Effector CD8-positive, alpha-beta T cell (primary cell): ENCODE measurements at places on chromosomes 11 and 22.

- DNase-seq: no peak
Observed at GRCh38 chr11:113075586-113076095, 114.4 kb downstream of the NCAM1 start.

DNA sequence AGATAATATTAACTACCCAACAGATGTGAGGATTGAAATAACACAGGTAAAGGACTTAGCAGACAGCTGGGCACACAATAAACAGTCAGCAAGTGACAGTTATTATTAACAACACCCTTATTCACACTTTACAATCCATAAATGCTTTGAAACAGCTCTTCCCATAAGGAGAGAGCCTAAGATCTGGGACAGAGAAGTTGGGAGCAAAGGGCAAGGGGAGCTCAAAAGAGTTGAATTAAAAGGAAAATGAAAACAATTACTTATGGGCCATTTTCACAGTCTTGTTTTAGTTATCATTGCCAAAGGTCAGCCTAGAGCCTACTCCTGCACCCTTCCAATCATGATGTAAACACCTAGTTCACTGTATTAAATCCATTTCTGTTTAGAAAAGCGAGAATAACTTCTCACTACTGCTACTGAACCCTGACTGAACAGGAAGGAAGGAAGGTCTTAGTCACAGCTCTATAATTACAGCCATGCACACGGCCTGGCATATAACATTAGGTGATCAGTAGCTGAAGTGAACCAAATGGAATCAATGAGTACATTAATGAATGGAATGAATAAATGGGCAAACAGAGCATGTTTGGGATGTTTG lies 111.3 kb downstream of the PLEKHA7 start:
- no peak for DNase-seq

GRCh38 chr11:123195188-123196059 lies at the start of gene CLMP:
CLMP (minus strand) TSS chr11:123195248; CDS start chr11:123194940, 308 bp downstream.
- DNase-seq: no peak

DNA sequence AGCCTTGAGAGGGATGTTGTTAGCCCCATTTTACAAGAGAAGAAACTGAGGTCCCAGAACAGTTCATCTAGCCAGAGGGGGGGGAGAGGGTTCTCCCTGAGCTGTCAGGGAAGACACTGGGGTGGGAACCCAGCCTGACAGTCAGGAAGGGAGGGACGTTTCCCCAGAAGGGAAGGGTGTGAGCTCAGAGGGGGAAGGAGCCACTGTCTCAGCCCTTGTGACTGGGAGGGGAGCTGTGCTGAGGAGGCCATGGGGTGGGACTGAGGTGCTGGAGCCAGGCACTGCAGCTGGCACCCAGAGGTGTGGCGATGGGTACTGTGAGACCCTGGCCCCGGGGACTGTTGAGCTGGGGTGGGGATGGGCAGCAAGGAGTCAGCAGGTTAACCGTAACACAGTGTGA lies 35.7 kb downstream of the DAGLA start:
- no peak for DNase-seq

DNA sequence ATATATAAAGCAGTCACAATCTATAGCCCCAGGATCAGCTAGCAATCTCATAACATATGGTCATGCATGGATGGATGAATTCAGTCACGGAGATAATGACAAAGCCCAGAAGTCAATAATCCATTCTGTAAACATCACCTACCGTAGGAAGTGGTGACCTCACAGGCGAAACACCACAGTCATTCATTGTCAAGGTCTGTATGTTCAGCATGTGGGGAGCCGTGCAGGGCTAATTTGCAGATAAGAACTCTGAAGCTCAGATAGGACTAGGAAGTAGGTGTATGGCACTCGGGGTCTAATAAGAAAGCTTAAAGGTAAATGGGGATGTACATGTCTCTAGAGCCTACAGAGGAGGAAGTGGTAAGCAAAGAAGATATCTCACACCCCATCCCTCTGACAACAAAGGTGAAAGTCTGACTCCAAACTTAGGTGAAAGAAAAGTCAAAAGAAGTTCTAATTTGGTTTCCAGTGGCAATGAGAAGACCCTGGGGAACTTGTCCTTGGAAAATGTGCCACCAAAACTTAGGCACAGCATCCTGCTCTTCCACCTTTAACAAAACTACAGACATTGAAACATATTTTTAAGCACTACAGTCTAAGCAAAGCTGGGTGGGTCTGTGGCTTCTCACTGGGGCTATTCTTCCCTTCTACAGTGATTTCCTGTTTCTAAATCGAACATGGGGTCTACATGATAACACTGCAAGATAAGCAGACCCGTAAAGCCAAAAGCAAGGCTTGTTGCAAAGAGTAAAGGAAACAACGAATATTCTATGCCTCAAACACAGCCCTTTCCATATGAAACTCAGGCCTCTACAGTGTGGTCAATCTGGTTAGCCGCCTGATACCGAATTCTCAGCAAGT lies 5.2 kb downstream of the CRTAM start:
- no peak for DNase-seq

DNA sequence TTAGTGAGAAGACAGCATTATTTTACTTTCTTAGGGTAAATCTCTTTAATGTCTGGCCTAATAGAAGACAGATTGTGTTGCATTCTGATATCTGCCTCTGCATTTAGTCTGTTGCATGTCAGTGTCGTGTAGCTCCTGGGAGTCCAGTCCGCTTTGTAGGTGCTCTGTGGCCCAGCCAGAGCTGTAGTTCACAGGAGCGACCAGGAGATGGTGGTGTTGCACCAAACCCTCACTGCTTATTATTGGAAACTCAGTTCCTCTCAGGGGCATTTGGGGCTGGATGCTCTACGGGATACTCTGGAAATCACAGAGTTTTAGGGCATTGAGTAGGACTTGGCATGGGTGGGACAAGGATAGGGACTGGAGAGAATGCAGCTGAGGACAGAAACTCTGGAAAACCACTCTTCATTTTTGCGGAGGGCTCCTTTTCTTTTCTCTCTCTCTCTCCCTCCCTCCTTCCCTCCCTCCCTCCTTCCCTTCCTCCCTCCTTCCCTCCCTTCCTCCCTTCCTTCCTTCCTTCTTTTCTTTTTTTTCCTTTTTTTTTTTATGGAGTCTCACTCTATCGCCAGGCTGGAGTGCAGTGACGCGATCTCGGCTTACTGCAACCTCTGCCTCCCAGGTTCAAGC lies 21.7 kb downstream of the MIAT start:
- DNase-seq: peak; percentile 60
